ENCODE measurements at places on chromosomes 7 and 10. TPM values are rescaled to one million over a fixed set of nuclear protein-coding genes. Genes with fewer than 3 reads are reported as not detected.

Gene CYP26A1
- total RNA-seq, result not detected

Gene TEX36
- total RNA-seq, result not detected

Gene C10orf105
- 0.41 TPM for total RNA-seq

Gene ANKRD30A
- total RNA-seq, result not detected

Gene PTPRE
- 21.9 TPM for total RNA-seq

Gene AP3M1
- total RNA-seq, result 46.4 TPM

Gene UNCX
- not detected for total RNA-seq

Gene SLC29A4
- total RNA-seq, result 1.4 TPM

Gene CFAP70
- total RNA-seq, result 0.58 TPM

Gene FLNC
- total RNA-seq, result 0.23 TPM

Gene SLC39A12
- total RNA-seq, result not detected

Gene C10orf62
- not detected for total RNA-seq

Gene CTAGE4
- 0.90 TPM for total RNA-seq

Gene NME8
- not detected for total RNA-seq

Gene CTNNA3
- not detected for total RNA-seq

Gene PRPS1L1
- not detected for total RNA-seq

Gene CNPY1
- not detected for total RNA-seq

Gene POM121
- total RNA-seq, result 86.6 TPM

Gene MOGAT3
- not detected for total RNA-seq

Gene NKX2-3
- total RNA-seq, result not detected

Gene ADAM12
- total RNA-seq, result 0.08 TPM

Gene C7orf33
- not detected for total RNA-seq

Gene BICC1
- total RNA-seq, result not detected

Gene SAMD9L
- total RNA-seq, result 21.5 TPM

Gene KMT2E
- total RNA-seq, result 58.0 TPM

Gene PDE6C
- total RNA-seq, result not detected

Gene STEAP1B
- total RNA-seq, result not detected

Gene AKR1C4
- total RNA-seq, result not detected

Gene EXOC4
- total RNA-seq, result 45.7 TPM

Gene SFTPA1
- total RNA-seq, result not detected

Gene MYH16
- not detected for total RNA-seq

Gene TAS2R4
- 0.28 TPM for total RNA-seq

Gene CAMK2B
- 0.97 TPM for total RNA-seq

Gene EMX2
- not detected for total RNA-seq

Data from activated naive CD8-positive, alpha-beta T cell treated with anti-CD3 and anti-CD28 coated beads for 36 hours (primary cell).